ENCODE measurements at places on chromosomes 12 and 14.
A peak's percentile ranks its signal among the peaks of the same experiment; 100 is the strongest.

DNA sequence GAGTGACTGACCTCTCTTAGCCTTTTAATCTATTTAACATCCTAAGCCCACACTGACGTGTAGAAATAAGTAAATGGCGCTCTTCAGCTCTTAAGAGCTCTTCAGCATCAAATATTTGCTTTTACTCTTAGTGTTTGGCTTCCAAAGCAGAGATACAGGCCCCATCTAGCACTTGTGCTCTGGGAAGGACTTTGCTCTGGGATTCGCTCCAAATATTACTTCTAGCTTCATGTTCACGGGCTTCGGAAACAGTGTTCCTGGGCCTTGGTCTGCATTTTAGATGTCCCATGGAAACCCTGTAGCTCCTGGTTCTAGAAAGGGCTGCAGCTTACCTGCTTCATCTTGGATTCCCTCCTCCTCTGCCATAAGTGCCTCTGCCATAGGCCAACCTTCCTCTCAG lies 2.7 kb upstream of the NKX2-8 start:
- no peak for DNase-seq

DNA sequence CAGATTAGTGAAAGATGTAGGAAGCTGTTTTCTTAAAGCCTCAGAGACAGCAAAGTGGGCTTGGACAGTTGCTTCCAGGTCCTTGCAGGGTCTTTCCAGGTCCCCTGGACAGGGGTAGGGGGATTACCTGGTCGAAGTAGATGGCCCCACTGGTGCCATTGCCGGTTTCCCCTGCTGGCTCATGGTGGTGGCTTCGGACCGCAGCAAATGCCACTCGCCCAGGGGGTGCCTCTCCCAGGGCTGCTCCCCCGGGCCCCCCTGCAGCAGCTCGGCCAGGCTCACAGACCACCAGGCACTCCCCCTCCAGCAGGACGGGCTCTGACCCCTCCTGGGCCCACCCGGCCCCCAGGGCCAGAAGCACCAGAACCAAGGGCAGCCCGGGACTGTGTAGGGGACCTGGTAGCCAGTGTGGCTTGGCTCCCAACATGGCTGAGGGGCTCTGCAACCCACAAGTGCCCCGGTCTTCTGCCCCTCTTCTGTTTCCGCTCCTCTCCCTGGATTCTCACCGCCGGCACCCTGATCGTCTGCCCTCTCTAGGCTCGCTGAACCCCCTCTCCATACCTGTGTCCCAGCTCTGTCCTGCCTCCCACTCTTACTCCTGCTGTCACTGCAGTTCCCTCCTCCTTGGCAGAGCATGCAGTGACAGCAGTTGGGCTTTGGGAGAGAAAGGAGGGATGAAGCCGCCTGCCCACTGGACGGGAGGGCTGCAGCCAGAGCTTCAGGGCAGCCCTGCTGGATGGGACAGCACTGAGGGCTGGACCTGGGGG lies 657 bp downstream of the CBLN3 start:
- DNase-seq: peak; percentile 76

- peak; percentile 88 for DNase-seq
Measured at GRCh38 chr14:22872033-22872832, 693 bp downstream of the LRP10 start.

GRCh38 chr12:68356060-68356695 lies 24.0 kb upstream of the MDM1 start:
- no peak for DNase-seq

GRCh38 chr12:24307716-24308335 lies 358.4 kb upstream of the SOX5 start:
- no peak for DNase-seq

All from right cardiac atrium (tissue), 5 donors.